HCT116 (cell line): ENCODE measurements at places on chromosomes 2 and 18. TPM values are rescaled to one million over a fixed set of nuclear protein-coding genes. Genes with fewer than 3 reads are reported as not detected.

DNA sequence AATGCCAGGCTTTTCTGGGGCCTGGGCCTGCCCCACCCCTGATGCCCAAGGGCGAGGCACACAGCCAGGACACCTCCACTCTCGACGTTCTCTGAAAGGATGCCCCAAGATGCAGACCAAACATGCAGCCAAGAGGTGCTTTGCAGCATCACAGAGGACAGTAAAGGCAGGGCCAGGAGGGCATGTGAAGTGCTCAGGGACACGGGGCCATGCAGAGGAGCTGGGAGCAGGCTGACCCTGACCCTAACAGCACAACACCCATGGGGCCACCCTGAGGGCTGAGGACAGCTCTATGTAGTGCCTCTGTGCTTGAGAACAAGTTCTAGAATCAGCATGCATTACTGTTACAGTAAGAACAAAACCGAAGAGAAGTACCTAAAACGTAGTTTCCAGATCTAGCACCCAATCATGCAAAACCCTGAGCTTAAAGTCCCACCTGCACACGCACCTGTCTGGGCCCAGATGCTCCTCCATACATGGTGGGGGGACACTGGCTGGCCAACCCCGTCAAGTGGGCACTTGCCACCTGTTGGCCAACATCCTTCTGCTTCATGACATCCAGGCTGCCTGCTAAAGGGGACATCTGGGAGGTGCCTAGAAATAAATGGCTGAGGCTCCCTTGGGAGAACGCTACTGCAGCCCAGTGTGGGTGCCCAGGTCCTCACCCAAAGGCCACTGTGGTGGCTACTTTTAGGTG is 15.4 kb downstream of the HS6ST1 start:
- no peak overlapping the region for H3K27ac ChIP-seq
- H3K4me3 ChIP-seq, result no peak overlapping the region
- DNase-seq, result no peak
- no peaks in the 10 kb centered on the region for H3K27me3 ChIP-seq
- H3K36me3 ChIP-seq, result no peaks in the 10 kb centered on the region

GRCh38 chr18:3450012-3450798 is at the start of gene TGIF1:
TSS of gene TGIF1 (plus strand) at chr18:3450172. CDS start at chr18:3450490, 318 bp downstream.
- H3K27ac ChIP-seq, result peak within 1 kb of the TSS; percentile 90
- H3K4me1 ChIP-seq, result peaks cover 38% of the 10 kb centered on the region
- H3K4me3 ChIP-seq, result peak within 1 kb of the TSS; percentile 85
- H3K27me3 ChIP-seq, result no peaks in the 10 kb centered on the region
- H3K36me3 ChIP-seq, result peaks cover 26% of the 10 kb centered on the region; the same call in 1 of the 2 replicates
- no peak for DNase-seq

DNA sequence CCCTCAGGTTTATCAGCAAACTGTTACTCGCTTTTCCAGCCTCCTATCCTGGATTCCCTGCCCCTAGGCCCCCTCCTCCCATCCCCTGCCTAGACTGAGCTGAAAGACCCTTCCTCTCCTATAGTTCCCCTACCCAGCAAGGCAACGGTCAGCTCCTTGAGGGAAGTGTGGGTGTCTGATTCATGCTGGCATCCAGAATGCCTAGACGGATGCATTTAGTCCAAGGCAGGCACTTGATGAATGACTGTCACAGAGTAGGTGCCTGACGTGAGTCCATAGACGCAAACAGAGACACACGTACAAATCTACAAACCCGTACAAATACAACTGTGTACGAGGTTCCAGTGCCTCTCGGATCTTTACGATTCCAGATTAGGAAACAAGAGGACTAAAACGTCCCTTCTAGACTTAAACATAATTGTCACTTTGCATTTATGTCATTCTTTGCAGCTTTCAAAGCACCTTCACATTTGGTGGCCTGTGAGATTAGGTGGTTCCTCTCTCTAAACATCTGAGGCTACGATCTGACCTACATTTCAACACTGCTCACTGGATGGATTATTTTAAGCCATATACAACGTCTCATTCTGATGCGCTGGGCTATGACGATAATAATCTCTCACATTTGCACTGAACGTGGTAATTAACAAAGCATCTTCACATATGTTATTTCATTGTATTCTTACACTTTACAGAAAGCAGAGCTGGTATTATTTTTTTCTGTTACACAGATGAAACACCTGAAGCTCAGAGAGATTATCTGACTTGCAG is 36.7 kb downstream of the DNMT3A start:
- no peaks in the 10 kb centered on the region for H3K27me3 ChIP-seq
- H3K27ac ChIP-seq, result no peak overlapping the region
- no peaks in the 10 kb centered on the region; the same call in 1 of the 2 replicates for H3K36me3 ChIP-seq
- 0 out of 2 replicates have a peak, but pooled peaks cover 3% of the 10 kb centered on the region for H3K4me1 ChIP-seq
- no peak overlapping the region for H3K4me3 ChIP-seq

GRCh38 chr2:178478439-178479274 is at the start of gene FKBP7:
TSS of gene FKBP7 (minus strand) at chr2:178478600. CDS start at chr2:178478499, 101 bp downstream.
- H3K27ac ChIP-seq, result peak within 1 kb of the TSS; percentile 64
- H3K27me3 ChIP-seq, result no peaks in the 10 kb centered on the region
- no peaks in the 10 kb centered on the region for H3K36me3 ChIP-seq

KIF3C gene
- total RNA-seq, result 5.4 TPM
